ENCODE measurements at places on chromosomes 1 and 21.
A peak's percentile ranks its signal among the peaks of the same experiment; 100 is the strongest.

GRCh38 chr1:82215056-82215852 lies 414.5 kb downstream of the ADGRL2 start:
- DNase-seq: no peak

DNA sequence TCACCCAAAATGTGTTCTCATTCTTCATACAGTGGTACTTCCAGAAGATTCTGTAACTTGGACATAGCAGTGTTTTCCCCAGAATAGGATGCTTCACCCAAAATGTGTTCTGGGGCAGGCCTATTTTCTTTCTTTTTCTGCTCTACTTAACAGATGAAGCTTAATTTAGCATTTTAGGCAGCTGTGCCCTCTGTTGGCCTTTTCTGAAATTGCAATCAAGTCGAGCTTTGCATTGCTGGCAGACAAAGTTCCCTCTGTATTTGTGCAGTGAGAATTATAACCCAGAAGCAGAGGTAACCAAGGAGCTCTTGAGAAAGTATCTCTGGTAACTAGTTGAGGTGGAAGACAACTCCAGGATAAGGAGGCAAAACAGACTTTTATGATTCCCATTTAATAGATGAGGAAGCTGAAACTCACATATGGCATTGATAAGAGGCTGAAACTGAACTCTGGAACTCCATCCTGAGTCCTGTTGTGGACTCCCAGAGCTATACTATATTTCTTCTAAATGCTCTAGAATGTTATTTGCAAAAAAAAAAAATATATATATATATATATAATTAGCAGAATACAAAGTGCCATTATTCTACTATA lies 50.3 kb upstream of the L1TD1 start:
- DNase-seq: peak; percentile 59

DNA sequence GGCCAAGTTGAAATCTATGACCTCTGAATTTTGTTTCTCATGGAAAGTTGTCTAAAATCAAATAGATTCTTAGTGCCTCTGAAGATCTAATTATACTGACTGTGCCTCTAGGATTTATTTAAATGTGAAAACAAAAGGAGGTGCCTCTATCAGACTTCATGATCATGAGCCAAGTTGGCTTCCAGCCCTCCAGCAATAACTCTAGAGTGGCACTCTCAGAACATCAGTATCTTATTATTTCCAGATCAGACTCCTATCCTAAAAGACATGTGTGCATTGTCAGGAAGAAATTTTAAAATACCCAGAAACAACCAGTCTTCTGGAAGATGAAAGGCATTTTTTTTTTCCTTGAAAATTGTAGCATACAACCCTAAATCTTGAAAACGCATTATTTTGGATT lies 368.0 kb downstream of the PDE4B start:
- DNase-seq: no peak

DNA sequence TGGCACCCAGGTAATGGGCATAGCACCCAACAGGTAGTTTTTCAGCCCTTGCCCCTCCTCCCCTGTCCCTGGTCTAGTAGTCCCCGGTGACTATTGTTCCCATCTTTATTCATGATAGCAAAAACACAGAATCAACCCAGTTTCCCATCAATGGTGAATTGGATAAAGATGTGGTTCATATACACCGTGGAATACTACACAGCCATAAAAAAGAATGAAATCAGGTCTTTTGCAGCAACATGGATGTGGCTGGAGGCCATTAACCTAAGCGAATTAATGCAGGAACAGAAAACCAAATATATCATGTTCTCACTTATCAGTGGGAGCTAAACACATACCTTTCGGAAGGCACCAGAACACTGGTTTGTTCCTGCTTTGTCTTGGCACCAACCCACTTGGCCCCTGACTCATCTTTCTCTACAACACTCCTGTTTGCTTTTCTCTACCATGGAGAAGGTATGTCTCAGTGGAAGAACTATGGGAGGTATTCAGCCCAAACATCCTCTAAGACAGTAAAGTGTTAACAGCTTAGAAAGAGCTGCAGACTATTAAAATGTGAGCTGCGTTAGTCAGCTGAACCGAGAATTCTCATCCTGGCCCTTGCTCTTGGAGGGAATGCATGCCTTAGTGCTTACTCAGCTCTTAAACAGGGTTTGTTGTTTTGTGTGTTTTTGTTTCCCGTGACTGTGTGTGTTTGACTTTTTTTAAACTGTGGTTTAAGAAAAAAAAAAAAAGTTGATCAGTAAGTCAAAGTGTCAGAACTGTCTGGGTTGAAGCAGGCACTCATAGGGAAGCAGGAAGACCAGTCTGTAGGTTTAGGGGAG lies 203.0 kb downstream of the TOMM20 start:
- DNase-seq: peak; percentile 94

DNA sequence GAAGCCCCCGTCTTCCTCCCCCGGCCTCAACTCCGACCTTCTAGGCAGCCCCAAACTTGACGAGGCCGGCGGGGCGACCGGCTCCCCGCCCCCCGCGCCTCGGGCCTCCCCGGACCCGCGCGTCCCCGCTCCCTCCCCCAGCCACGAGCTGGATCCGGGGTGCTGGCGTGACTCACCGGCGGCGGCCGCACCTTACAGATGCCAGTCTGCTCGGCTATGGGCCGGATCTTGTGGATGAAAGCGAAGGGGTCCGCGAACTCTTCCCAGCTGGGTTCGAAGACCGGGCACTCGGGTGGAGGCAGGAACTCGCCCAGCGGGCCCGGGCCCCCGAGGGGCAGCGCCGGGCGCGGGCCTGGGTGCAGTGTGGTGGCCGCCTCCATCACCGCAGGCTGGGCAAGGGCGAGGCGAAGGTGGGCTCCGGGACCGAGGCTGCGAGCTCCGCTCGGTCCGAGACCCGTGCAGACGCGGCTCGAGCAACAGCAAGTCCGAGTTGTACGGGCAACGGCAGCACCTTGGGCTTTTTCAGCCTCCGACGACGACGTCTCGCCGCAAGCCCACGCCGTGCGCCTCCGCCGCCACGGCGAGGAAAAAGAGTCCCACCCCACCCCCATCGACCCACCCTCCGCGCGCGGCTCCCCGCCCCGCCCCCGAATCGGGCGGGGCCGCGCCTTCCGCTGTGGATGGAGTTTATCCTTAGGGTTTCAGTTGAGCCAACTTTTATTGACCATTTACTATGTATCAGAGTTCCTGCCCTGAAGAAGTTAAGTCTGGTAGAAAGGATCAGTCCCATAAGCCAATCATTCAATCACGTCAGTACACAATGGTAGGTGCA lies at the start of gene KDM5B:
TSS of gene KDM5B (minus strand) at position 496 of the 832 bp plus-strand sequence. CDS start at position 380, 116 bp downstream.
- peak; percentile 59 for DNase-seq

DNA sequence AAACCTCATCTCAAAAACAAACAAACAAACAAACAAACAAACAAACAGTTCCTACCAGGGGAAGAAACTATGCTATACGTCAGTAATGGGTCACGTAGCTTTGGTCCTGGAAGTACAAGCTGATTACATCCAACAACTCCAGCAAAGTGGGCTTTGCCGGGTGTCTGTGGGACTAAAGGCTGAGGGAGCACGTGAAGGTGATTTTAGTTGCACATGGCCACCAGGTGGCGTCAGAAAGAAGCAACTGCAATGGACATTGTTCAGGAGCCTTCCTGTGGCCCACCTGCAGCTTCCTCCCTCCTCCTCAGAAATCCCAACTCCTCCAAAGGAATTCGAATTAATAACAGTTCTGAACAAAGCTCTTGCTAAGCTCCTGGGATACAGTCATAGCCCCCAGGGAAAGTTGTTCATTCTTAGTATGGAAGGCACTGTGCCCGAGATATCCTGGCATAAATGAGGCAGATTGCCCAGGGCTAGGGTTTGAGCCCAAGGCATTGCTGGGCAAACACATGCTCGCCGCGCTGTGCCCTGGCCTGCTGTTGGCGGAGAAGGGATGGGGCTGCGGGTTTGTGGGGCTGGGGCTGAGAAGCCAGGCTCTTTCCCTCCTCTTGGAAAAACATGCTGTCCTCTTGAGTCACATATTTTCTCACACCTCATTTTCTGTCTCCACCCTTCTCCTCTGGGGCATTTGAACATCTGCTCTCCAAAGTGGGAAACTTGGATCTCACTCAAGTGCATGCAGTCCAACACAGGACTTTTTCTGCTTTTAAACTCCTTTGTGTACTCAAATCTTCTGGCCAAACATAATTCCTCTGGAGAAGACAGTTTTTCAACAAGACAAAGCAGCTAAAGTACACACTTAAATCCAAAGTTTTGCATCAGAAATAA lies 28.6 kb downstream of the AKNAD1 start:
- DNase-seq: peak; percentile 70

- DNase-seq: peak; percentile 39
Measured at GRCh38 chr1:214569357-214570004, 18.1 kb upstream of the PTPN14 start.

DNA sequence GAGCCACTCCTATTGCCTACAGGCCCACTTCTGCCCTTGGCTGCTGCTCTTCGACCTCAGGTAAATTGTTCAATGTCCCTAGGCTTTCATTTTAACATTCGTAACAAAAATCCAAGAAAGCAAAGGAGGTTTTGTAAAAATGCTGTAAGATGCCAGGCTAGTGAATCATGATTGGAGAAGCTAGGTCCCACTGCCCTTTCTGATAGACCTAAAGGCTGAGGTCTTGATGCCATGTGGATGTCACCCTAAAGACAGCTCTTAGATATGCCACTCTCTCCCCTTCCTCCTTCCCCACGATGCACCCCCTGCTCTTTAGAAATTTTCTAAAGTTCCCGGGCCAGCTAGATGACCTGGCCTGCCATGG lies 9.9 kb upstream of the TMEM39B start:
- DNase-seq: no peak

DNA sequence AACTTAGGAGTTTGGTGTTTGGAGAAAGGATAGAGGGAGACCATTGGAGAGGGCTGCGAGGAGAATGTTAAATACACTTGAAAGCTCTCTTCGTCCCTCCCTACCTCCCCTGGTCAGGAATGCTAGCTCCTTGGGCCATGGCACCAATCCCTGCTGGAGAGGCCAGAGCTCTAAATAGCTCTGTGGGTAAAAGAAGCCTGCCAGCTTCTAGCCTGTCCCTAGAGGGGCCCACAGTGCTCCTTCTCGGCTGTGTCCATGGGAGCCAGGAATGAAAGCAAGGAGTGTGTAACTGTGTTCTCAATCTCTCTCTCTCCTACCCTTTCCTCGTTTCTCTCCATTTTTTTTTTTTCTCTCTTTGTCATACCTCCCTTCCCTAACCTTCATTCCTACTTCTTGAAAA lies at the start of gene CCDC190:
TSS of gene CCDC190 (minus strand) at position 75 of the 400 bp plus-strand sequence. CDS start 1,529 bp downstream, outside the sequence.
- DNase-seq: no peak

DNA sequence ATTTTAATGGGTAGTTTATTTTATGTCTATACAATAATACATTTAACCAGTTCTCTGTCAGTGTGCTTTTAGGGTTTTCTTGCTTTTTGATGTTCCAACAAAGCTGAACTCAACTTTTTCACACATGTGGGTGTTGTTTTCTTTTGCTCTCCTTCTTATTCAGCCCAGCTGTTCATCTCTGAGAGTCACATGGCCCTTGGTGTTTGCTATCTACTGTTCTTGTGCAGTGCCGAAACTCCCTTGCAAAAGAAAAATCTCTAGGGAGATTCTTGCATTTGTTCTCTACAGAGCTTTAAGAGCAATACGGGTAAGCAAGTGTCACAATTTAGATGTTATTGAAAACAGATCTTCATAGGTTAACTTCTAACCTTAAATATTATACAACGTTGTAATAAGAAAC lies 281.1 kb upstream of the CXADR start:
- DNase-seq: no peak

DNA sequence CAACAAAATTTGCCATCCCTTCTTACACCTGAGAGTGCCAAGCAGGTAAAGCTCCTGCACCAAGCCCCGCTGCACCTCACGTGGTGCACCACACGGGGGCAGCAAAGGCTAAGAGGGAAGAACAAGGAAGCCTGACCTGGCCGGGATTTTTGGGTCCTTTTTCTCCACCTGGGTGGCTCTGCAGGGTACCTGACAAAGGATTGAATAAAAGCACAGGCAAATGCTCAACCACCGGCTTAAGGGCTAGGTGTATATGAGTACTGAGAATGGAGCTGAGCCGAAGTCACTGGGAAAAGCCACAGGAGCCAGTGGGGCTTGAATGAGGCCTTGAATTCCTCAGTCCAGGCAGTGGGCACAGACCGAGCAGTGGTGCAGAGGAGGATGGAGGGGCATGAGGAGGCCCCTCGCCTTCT lies 36.4 kb downstream of the ZNF697 start:
- DNase-seq: peak; percentile 61

DNA sequence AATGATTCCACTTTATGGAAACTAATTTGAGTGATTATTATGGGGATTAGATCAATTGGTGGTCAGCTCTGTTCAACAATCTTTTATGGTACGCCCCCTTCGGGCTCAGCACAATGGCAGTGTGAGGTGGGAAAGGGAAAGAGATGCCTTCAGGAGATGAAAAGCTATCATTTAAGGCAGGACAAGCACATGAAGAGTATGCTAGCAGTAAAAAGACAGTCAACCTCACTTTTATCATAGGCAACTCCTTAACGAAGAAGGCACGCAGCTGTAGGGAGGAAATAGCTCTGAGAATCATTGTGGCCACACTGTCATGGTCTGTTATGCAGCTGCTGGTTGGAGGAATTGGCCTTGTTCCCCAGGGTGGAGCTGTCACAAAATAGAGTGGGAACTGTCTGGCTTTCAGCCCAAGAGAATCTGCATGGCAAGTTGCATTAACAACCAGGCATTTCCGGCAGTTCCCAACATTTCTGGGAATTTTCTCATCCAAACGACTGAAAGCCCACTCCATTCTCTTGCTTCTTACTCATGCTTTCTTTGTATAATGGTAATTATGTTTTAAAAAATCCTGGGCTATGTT lies 54.4 kb upstream of the BCL10 start:
- DNase-seq: peak; percentile 95

DNA sequence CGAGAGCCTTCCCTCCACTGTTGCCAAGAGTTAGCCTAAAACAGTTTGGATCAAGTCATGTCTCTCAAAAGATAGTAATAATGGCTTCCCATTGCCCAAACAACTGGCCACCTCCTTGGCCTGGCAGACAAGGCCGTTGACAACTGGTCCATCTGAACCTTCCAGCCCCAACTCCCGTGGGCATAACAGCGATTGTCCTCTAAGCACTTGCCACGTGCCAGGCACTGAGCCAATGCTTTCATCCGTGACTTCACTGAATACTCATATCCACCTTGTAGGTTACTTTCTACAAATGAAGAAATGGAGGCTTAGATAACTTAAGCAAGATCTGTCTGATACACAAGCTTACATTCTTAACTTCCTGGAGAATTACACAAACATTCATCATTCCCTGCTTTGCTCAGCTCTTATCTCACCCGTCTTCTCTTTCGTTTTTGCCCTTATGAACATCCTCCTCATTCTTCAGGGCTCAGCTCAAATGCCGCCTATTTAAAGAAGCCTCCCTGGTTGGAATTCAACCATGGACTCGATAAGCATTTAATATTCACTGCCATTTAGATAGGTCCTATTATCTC lies 106.4 kb downstream of the KCND3 start:
- DNase-seq: no peak
